ENCODE measurements at places on chromosomes 11 and 22.

DNA sequence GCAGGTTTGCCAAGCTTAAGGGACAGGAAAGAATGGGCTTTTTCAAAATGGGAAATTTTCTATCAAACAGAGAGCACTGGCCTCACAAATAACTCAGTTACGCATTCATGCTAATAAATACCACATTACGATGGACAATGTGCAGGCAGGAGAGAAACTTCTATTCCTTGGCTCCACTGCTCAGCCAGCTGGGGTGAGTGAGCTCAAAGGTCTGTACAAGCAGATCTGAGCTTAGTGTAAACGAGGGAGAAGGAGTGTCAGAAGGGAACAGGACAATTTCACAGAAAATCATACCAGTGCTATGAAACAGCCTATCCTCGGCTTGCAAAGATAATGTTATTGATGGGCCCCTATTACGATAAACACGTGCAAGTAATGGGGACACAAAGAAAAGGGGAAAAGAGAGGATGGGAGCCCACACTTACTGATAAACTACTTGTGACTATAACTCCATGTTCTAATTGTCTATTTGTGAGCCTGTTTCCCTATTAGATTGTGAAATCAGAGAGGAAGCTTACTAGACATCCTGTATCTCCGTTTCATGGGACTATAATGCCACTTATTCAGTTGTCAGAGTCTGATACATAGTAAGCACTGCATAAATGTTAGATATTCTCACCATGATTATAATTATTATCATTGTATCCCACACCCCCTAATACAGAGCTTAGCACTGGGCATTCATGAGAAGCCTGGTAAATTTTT, 46.3 kb downstream of the AMOTL1 start:
- no peak for DNase-seq

GRCh38 chr11:121300313-121300971, 7.9 kb downstream of the SC5D start:
- no peak for DNase-seq

GRCh38 chr11:116932181-116932580, 94.8 kb upstream of the APOA1 start:
- no peak for DNase-seq

- DNase-seq: no peak
Observed at GRCh38 chr11:133951327-133952198, 5.2 kb downstream of the IGSF9B start.

- no peak for DNase-seq
Observed at GRCh38 chr11:61049063-61049377, 53.3 kb upstream of the CD5 start.

GRCh38 chr11:36775130-36775529, 177.1 kb upstream of the RAG2 start:
- no peak for DNase-seq

DNA sequence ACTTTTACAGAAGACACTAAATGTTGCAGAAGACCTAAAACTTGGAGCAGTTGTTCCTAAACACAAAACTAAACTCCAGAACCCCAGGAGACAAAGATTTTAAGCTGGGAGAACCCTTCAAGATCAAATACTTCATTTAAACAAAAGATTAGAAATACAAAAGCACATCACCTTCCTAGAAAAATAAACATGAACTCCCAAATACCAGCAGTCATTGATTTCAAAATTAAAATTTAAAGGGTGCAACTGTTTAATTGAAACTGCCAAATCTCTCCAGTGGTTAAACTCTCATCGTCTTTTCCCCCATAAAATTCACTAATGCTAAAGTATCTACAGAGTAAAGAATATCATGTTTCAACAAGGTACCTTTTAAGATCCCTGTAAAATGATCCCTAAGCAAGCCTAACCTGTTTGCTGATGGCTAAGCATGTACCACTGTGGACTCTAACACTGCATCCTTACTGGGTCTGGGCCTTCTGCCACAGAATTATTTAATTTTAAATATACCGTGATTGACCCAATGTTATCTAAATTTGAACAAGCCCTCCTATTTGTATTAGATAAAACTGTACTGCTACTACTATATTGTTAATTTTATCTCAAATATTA, 53.7 kb upstream of the CCDC34 start:
- no peak for DNase-seq

- DNase-seq: no peak
Observed at GRCh38 chr11:75245356-75246005, 4.9 kb downstream of the TPBGL start.

GRCh38 chr11:86458294-86459001, 83.8 kb downstream of the CCDC81 start:
- no peak for DNase-seq

- DNase-seq: no peak
Observed at GRCh38 chr11:94504689-94505293, 7.5 kb upstream of the C11orf97 start.

DNA sequence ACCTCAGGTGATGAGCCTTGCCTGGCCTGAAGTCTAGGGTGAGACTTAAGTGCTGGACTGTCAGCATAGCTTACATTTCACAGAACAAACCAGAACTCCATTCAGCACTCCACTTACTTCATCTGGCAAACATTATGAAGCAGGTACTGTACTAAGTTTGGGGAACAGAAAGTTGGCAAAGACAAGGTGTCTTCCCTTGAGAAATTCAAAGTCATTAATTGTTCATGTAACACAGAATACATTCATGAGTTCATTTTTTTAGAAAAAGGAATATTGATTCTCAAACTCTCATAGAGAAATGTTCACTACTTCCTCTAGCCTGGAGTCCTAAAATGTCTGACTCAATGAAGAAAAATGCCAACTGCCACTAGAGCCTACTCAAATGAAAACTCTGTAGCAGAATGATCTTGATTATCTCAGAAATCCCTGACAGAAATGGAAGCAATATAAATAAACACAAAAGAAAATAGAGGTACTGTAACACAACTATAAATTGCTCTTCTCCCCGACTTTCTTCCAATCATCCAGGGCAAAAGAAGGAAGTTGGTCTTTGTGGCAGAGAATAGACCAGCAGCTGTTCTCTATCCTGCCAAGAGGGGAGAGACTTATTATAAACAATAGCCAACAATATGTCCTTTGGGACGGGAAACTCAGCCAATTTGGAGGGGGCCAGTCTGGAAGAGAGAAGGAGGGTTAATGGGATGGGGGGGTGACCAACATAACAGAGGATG, 129.2 kb upstream of the MTMR2 start:
- no peak for DNase-seq

- peak; percentile 16 for DNase-seq
Observed at GRCh38 chr11:75474878-75475766, 42.1 kb upstream of the KLHL35 start.

DNA sequence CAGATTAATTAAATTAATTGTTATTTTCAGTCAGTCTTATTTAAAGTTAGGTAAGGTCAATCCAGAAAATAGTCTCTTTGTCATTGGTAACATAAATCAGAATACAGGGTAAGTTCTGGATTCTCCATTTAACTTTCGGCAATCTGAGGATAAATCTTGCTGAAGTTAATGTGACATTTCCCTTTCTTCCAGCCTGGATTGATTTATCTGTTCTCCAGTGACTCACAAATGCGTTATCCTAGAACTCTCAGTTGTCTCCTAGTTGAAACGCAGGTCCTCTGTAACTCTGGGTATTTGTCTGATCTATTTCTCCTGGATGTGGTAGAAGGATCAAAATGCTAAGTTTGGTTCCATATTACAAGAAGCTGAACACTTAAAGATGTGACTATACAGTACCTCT, 21.0 kb downstream of the OR51E1 start:
- DNase-seq: no peak

DNA sequence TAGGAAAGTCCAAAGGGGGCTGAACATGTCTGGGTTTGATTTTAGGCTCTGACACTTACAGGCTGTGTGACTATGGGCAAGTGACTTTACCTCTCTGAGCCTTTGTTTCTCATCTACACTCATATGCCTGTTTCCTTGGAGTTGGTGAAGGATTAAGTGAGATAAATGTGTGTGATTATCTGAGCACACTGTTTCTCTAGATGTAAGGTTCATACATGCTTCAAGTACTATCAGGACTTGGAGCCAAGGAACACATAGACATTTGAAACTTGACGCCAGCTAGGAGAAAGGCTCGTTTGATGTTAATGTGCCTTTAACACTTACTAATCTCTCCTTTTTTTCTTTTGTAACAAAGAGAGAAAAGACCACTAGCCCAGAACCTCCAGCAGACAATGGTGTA, 9.7 kb downstream of the CRYBB1 start:
- DNase-seq: no peak

- no peak for DNase-seq
Observed at GRCh38 chr11:127223026-127223425, 222.5 kb upstream of the KIRREL3 start.

DNA sequence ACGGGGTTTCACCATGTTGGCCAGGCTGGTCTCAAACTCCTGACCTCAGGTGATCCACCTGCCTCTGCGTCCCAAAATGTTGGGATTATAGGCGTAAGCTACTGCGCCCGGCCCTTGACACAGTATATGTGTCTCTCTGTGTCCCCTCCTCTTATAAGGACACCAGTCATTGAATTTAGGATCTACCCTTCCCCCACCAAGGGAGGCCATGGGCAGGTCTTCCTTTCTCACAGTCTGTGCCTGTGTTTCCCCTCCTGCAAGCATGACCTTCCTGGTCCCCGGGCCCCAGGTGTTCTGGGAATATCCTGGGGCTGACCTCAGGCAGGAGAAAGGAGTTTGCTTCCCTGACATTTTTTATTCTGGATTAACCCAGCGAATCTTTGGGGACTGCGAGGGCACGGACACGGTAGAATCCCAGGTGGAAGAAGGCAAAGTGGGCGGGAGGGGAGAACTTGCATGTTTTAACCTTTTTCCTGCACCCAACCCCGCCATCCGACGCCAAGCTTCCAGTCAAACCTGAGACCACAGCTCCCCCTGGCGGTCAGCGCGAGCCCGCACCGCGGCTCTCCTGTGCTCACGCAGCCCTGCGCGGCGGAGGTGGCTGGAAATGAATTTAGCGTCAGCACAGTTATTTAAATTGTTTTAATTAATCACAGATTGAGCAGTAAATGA, 42.1 kb upstream of the ISX start:
- DNase-seq: no peak

GRCh38 chr11:18452927-18453326, 2.7 kb upstream of the LDHAL6A start:
- DNase-seq: no peak

GRCh38 chr11:86396396-86396795, 21.7 kb downstream of the CCDC81 start:
- DNase-seq: no peak

DNA sequence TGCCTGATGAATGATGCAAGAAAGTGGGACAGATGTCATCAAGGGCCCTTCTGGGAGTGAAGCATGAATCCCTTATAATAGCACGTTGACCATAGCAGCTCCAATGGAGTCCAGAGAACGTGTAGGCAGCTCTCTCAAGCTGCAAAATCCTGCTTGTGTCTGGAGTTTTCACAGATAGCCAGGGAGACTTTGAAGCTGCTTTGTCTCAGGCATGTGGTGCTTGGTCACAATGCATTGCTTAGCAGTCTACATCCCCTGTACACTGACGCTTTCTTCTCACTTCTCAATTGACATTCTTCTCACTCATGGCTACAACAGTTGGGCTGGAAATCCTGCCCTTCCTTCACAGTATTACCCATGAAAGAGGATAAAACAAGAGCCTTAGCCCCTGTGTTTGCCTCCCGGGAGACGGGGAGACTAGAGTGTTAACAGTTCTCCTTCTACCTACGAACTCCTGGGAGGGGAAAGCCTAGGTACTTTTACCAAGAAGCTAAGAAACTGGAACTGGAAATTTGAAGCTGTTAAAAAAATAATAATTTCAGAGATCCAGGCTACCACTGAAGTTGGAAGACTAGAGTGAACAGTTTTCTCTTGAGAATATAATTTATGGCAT, 20.7 kb upstream of the MMP7 start:
- no peak for DNase-seq

DNA sequence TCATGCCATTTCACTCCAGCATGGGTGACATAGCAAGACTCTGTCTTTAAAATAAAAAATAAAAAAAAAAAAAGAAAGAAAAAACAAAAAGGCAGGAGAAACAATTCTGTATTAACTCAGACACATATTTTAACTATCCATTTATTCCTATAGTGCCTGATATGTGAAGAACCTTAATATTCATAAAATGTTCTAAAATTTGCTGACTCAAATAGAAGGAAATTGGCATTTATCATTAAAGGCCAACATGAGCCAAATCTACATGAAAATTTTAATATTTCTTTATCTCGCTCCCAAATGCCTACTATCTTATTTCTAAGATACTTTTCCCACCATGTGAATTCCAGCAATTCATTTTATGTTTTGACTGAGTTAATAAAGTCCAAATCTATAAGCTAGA, 18.9 kb downstream of the PITPNB start:
- DNase-seq: no peak

DNA sequence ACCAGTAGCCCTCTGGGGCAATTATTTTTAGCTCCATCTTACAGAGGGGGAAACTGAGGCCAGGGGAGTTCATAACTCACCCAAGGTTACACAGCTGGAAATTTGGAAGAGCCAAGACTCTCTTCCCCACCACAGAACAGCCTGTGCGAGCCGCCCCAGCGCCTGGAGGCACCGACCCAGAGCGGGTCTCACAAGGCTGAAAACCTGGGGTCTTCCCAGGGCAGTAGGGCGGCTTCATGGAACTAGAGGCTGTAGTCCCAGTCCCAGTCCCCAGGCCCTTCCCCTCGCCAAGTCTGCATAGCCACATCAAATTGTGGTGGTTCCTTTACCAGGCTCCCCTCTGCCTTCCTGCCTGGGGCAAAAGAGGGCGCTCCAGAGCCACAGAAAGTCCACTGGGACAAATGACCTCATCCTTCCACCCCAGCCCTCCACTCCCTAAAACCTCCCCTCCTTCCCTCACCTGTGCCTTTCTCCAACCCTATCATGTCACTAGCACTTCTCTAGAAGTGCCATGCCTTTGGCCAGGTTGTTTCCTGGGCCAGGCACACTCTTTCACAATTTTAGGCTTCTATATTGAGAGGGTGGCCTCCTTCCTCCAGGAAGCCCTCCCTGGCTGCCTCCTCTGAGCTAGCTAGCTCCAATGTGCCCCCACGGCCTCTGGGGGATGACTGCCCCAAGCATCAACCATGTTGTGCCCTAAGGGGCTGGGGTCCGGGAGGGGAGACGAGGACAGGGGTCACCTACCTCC, 15.2 kb upstream of the CDC42EP1 start:
- DNase-seq: no peak

DNA sequence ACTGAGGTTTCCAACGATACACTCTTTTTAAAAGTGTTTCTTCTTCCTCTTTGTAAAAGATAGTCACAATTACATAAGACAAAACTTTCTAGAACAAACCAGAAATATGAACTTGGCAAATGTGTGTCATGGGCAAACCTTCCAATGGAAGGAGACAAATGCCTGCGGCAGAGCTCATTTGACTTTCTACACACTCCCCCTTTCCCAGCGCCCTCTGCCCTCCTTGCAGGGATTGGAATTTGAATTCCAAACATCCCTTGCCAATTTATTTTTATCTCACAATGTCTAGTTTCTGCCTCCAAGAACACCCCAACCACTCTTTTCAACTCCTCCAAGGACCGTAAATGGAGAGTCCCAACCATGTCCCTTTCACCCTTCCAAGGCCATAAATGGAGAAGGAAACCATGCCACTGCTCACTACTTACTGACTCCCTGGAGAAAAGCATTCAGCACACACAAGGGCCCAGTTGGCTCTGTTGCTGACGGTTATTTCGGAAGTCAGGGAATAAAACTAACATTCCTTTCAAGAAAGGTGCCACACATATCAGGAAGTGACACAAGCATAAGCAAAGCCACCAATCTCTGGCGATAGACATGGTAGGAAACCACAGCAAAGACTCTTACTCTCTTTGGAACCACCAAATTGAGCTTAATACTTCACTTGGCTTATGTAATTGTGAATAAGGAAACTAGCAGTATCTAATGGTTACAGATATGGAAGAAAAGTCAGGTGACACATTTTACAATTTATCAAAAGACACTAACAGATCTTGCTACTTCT, 15.0 kb upstream of the ESAM start:
- no peak for DNase-seq

Data from stimulated activated CD8-positive, alpha-beta memory T cell treated with anti-CD3 and anti-CD28 coated beads, Interleukin-4, amount 100 ng/mL, for 1 hour (primary cell).